ENCODE measurements at places on chromosomes 11 and 22.

- DNase-seq = peak; percentile 88
Observed at GRCh38 chr11:64268893-64269539, 15.4 kb downstream of the BAD start.

GRCh38 chr11:118691926-118692830 is 12.7 kb upstream of the TREH start:
- DNase-seq = peak; percentile 56

DNA sequence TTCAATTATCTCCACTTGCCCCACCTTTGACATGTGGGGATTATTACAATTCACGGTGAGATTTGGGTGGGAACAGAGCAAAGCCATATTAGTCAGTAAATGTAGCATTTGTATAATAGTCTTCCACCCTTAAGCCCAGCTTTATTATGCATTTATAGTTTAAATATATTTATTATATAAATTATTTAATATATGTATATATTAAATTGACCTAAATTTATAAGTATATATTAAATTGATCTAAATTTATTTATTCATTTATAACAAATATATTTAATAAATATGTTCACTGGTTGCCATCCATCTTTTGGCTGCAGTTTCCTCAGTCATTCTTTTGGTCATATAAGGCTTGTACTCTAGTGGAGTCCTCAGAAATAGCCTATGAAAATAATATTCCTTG is 23.6 kb upstream of the CHORDC1 start:
- DNase-seq = no peak

DNA sequence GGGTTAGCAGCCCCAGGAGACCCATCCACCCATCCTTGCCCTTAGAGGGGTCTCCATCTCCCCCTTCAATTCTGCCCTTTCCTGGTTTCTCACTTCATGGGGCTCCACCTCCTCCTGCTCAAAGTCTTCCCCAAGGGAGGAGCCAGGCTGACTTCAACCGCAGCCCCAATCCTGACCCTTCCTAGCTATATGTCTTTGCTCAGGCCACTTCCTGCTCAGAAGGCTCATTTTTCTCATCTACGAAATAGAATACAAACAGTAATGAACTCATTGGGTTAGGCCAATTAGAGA is 24.5 kb downstream of the POU2AF1 start:
- DNase-seq = no peak

DNA sequence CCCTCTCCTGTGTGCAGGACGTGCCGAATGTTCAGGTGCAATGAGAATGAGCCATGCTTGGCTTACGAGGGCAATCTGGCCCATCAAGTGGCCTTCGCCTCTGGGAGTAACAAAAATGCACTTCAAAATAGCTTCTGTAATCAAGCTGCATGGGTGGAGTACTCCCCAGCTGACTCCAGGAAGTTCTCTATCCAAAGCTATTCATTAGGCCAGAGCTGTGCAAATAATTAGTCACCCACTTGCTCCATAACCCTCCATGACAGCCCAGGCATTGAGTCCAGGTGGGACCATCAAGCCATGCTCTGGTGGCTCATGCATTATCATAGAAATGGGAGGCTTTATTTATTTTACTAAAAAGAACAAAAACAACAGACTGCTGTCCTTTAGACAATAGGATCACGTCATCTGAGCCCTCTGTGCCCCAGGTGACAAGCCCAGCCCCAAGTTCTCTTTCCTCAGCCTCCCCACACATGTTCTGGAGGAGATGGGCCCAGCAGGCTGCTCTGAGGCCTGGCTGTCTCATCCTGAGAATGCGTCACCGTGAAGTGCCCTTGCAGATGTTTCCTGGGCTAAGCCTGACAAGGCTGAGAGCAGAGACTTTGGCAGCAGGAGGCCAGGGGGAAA is 244.7 kb downstream of the ETS1 start:
- DNase-seq = peak; percentile 70

DNA sequence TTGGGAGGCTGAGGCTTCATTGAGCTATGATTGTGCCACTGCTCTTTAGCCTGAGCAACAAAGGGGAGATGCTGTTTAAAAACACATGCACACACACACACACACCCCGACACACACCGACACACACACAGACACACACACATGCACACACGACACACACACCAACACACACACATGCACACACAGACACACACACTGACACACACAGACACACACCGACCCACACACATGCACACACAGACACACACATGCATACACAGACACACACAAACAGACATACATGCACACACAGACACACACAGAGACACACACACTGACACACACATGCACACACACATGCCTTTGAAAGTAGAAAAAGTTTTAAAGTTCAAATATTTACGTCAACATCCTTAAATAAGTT is 5.5 kb upstream of the LTO1 start:
- peak; percentile 10 for DNase-seq

GRCh38 chr22:45768490-45768889 is 96.9 kb downstream of the ATXN10 start:
- no peak for DNase-seq

DNA sequence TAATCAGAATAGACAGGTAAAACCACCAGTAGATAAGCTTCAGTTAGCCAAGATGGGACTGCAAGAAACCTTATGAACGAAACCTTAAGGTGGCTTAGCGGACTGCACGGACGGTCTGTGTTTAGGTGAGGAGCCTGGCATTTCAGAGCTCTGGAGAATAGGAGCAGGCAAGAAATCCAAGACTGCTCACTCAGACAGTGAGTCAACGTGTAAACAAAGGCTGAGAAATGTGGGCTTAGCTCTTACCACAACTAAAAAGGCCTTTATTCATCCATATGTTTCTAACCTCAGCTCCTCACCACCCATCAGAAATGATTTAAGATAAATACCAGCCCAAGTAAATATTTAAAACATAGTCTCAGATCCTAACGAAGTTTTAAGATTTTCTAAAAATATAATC is 657.7 kb downstream of the OPCML start:
- no peak for DNase-seq

- no peak for DNase-seq
Observed at GRCh38 chr22:17638182-17638431, 450 bp upstream of the BCL2L13 start.

All from upper lobe of right lung (tissue), 1 donor.